ENCODE measurements at places on chromosomes 2 and 18. TPM values are rescaled to one million over a fixed set of nuclear protein-coding genes. Genes with fewer than 3 reads are reported as not detected.

CACNB4 gene
- 0.30 TPM for total RNA-seq

MRPL30 gene
- total RNA-seq = 16.7 TPM

DNA sequence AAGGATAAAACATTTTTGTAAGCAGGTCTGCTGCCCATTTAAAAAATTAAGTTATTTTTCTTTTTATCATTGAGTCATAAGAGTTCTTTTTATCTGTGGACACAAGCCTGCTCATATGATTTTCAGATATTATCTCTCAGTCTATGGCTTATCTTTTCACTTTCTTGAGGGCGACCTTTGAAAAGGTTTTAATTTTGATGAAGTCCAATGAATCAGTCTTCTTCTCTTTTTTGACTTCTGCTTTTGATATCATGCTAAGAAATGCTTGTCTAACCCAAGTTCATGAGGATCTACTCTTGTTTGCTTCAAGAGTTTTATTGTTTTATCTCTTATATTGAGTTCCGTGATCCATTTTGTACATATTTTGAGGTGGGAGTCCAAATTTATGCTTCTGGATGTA lies 36.5 kb downstream of the PSMD14 start:
- DNase-seq = no peak

- DNase-seq = no peak
These were observed 16.4 kb upstream of the STARD7 start for GRCh38 chr2:96225016-96225533.
